ENCODE measurements at places on chromosomes 4 and X.

DNA sequence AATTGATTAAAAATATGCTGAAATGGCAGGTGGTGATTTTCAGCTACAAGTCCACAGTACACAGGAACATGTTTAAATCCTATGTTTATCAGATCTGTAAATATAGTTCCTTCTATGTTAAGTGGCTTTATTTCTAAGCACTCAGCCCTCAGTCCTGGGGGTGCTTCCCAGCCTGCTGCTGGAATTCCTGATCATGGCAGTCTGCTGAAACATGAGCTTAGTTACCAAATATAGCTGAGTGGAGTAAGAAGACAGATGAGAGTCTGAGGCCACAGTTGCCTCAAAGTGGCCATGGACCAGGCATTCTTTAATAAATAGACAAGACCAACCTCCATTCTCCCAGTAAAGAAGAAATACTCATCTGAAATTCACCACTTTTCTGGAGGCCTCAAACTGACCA is 17.1 kb upstream of the DDX60 start:
- no peak for DNase-seq

GRCh38 chrX:10518073-10518472 is 102.3 kb downstream of the MID1 start:
- no peak for DNase-seq

- no peak for DNase-seq
These were observed 193.3 kb upstream of the FAM47A start for GRCh38 chrX:34325460-34325859.

- DNase-seq, result no peak
These were observed 39.1 kb upstream of the TMEM184C start for GRCh38 chr4:147578051-147578476.

GRCh38 chr4:93384887-93385286 is 443.7 kb upstream of the ATOH1 start:
- DNase-seq, result no peak

DNA sequence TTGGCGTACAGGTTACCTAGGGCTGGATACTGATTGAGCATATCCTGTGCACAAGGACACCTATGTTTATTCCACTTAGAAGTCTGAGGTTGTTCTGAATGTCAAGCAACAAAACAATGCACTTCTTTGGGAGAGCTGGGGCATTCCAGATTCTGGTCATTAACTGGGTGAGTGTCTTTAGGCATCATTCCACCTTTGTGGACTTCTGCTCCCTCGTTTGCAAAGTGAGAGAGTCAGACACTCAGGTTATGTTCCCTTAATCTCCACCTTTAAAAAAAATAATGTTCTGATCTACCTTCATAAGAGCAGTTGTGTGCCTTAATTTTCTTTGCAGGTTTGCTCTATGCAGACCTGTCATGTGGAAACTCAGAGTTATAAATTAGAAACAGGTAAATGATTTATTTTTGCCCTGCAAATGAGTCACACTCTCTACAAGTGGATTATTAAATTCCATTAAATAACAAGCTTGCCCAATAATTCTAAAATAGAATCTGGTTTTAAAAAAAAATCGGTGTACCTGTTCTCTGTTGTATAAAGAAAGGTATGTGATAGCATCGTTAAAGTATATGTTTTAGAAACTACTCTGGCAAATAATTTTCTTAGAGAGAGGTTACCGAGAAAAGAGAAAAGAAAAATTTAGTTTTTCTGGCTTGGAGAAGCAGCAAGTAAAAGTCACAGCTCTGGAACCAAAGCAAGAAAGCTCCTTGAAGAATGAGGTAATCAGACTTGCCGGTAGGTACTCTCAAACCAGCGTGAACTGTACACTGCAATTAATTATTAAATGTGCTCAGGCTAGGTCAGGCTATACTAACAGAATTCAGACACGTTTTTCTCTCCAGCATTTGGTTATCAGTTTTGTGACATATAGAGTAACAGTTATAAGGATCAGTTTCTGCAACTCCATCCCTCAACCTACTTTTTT is 93.2 kb downstream of the SORBS2 start:
- no peak for DNase-seq

GRCh38 chrX:72644946-72645345 is 69.2 kb downstream of the PHKA1 start:
- DNase-seq, result peak; percentile 3

DNA sequence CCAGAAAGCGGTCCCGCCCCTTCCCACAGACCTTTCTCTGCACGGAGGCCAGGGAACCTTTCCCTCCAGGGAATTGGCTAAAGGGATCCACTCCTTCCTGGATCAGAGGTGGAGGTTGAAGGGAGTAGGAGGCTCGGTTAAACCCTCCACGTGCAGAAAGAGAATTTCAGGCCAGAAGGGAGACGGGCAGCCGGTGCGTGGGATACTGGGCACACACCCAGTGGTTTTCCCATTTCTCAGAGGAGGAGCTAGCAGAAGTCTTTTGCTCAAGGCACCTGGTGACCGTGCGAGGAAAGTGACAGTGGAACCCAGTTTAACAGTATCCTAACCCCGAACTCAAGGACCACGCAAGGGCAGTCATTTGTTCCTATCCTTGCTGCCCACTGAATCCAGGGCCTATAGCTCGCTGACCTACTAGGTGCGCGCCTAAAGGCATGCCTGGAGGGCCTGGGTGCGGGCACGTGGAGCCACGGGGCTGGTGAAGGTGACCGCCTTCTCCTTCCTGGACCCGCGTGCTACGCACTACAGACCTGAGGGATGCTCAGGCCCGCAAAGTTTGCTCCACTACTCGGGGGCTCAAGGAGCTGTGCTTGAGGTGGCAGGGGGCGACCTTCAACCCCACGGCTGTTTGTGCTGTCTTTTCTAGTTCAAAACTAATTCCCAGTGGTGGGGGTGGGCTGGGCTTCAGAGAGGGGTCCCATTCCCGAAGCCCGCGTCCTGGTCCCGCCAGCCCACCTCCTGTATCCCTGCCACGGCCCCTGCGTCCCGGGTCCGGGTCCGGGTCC is 587 bp upstream of the AFF2 start:
- DNase-seq, result no peak

- DNase-seq, result no peak
These were observed 89.2 kb downstream of the ZNF330 start for GRCh38 chr4:141309874-141310273.

GRCh38 chr4:7030856-7031255 is 12.3 kb upstream of the TADA2B start:
- DNase-seq, result no peak

DNA sequence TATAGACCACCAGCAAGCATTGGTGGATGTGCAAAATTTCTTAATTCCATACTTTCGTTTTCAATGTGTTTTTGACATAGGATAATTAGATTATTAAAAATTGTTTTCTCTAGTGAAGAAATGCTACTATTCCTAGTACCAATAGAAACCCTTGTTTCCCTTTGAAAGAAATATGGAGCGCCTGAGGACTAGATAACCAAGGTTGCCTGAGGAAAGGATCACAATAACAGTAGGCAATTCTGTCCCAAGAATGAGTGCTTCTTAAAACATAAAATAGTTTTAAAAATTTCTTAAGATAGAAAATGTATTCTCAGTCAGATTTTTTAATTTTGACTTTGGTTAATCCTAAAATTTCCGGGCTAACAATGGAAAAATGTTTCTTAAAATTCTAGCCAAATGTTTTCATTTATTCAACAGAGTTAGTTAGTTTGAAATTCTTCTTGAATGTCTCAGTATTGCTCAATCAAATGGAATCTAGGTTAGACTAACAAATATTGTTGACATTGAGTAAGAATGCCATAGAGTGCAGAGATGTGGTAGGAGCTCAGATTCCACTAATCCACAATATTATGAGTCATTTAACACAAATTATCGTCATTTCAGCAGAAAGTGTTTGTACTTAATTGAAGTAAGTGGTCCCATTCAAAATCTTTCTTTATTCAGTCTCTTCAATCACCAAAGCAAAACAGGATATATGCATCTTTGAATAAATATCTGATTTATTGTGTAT is 666.0 kb downstream of the GRID2 start:
- no peak for DNase-seq

DNA sequence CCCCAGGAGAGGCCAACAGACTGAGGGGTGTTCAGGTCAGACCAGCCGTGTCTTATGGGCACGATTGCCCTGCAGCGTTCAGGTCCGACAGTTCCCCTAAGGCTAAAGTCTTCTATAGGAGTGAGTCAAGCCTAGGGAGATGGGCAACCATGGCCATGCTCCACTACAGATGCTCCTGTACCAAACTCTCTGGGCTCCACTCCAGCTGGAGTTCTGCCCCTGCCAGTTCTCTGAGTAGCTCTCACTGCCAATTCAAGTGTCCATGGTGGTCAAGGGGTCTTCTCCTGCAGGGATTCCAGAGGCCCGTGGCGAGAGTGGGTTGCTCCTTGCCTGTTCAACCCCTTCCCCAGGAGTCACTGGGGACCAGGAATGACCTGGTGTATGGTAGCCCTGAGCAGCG is 38.2 kb downstream of the BEX3 start:
- DNase-seq, result no peak

DNA sequence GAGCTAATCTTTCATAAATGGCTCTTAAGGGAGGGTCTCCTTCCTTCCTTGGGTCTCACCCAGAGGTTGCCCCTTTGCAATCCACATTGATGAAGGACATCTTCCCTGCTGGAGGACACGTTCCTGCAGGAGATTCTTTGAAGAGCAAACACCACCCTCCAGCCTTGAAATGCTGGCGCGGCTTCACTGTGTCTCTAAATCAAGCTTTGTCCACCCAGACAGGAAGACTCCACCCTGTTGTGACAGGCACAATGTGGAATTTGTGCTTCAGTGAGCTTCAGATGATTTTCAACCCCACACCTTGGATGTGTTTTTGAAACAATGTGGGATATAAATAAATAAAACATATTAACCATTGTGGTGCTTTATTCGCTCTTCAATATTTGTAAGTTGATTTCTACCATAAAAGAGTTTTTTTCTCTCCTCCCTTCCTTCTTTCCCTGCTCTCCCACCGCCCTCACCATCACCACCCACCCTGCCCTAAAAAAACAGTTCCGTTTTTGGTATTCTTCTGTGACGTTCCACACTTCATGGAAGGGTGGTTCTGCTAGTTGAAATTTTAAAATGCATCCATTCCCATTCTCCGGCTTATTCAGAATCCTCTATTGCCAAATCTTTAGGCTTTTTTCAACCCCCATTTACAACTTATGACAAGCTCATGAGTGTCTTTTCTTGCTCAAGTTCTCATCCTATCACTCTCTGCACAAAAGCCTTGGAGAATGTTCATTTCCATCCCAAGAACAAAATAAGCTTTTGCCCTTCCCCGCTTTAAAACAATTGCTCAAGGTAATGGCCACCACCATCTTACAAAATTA is 264.3 kb downstream of the RAPGEF2 start:
- DNase-seq, result no peak

DNA sequence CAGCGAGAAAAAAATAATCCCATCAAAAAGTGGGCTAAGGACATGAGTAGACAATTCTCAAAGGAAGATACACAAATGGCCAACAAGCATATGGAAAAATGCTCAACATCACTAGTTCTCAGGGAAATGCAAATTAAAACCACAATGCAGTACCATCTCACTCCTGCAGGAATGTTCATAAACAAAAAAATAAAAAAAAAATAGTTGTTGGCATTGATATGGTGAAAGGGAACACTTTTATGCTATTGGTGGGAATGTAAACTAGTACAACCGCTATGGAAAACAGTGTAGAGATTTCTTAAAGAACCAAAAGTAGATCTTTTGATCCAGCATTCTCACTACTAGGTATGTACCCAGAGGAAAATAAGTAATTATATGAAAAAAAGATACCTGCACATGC is 508.3 kb upstream of the MAGEB2 start:
- DNase-seq, result no peak

DNA sequence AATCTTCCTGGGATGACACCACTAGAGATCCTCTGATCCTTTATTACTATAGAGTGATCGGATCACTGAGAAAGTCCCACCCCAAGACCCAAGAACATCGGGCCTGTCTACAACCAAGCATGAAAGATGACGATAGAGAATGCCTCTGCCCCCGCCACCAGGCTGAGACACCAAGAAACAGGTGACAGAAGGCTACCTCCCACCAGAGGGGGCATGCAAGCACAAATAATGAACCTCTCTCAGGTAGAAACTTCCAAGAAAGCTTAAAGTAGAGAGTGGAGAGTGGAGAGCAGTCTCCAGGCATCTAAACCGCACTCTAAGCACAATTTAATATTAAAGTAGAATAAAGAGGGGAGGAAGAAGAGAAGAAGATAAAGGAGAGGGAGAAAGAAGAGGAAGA is 402.6 kb downstream of the INPP4B start:
- no peak for DNase-seq

DNA sequence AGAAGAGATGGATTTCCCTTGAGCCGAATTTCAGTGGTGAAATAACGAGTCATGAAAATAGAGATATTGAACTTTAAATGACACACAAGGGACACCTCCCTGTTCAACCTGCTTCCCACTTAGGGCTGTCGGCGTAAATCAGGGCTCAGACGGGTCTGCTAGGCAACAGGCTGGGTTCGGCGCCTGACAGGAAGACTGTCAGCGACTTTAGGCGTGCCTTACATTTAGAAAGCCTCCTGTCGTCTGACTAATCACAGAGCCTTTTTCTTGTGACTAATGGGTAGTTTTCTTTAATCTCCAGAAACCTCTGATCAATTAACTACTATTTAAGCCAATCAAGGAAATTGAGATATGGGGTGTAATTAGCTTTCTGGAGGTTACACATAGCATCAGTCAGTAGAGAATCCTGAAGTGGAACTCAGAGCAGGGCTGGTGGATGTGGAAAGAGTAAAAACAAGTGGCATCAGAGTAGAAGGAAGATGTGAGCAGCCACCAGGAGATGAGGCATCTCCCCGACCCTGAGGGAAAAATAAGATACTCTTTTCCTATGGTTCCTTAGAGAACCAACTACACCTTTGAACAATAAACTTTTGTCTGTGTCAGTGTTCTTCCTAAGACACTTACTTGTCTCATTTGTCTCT is 86.2 kb upstream of the HS3ST1 start:
- no peak for DNase-seq

DNA sequence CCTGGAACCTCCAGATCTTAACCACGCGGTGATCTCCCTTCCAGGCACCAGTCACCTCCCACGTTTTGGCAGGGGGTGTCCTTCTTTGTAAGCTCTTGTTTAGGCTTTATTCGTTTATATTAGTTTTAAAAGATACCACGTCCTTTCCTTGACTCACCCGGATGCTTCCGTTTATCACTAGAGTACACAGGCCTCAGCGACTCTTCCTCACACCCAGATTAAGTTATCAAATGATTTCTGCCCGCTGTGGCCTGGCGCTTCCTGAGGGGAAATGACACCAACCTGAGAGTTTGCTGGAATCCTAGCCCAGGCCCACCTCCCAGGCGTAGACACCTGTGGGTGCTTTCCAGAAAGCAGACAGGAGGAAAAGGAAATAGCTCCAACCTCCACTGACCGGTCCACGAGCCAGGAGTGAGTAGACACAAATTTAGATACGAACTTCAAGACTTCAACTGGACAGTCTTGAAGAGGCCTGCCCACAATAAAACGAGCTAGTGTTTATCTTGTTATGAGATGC is 756 bp upstream of the ADAMTS3 start:
- peak; percentile 39 for DNase-seq

GRCh38 chr4:10090467-10091250 is 25.9 kb downstream of the WDR1 start:
- DNase-seq, result no peak

GRCh38 chr4:159577241-159577640 is 474.4 kb downstream of the RAPGEF2 start:
- DNase-seq, result no peak

Data from common myeloid progenitor, CD34-positive (primary cell).